ENCODE measurements at places on chromosomes 3 and 15. TPM values are rescaled to one million over a fixed set of nuclear protein-coding genes. Genes with fewer than 3 reads are reported as not detected.
A peak's percentile ranks its signal among the peaks of the same experiment; 100 is the strongest.

- DNase-seq = no peak
Measured at GRCh38 chr15:89358755-89359439, 24.3 kb upstream of the POLG start.

DNA sequence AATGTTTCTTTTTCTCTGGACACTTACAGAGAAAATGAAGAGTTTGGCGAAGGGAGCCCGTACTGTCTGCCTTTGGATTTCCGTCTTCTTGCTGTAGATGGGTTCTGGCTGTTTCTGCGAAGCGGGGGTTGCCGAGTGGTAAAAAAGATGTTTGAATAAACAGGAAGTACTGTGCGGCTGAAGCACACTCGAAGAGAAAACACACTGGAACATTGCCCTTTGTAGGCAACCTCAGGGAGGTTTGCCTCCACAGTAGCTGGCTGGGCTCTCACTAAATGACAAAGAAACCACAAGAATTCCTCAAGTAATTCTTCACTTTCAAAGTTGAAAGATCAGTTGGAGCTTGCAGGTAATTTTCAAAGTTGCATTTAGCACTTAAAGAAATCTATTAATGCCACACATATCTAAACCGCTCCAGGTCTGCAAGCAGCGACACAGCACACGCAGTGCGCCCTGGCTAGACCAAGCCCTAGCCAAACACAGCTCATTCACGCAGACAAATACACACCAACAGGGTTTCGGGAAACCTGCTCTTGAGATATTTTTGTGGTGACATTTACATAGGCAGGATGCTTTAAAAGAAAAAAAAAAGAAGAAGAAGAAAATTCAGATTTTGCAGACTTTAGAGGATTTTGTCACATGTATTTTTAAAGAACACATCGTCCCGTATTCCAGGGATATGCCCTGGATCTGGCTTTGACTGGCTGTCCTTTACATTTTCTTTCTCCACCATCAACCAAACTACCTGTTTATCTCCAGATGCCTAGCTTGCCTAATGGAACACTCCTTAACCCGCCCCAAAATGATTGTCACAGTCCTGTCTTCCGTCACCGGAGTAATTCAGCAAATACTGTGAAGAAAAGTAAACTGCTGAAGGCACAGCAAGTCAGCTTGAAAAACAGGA is 452.8 kb downstream of the FOXP1 start:
- peak; percentile 74 for DNase-seq

DNA sequence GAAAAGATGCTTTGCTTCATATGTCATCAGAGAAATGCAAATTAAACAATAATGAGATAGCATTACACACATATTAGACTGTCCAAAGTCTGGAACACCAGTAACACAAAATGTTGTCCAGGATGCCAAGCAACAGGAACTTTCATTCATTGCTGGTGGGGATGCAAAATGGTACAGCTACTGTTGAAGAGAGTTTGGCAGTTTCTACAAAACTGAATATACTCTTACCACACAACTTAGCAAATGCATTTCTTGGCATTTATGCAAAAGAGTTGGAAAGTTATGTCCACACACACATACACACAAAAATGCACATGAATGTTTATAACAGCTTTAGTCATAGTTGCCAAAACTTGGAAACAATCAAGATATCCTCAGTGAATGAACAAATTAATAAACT is 195.2 kb upstream of the MME start:
- no peak for DNase-seq

DNA sequence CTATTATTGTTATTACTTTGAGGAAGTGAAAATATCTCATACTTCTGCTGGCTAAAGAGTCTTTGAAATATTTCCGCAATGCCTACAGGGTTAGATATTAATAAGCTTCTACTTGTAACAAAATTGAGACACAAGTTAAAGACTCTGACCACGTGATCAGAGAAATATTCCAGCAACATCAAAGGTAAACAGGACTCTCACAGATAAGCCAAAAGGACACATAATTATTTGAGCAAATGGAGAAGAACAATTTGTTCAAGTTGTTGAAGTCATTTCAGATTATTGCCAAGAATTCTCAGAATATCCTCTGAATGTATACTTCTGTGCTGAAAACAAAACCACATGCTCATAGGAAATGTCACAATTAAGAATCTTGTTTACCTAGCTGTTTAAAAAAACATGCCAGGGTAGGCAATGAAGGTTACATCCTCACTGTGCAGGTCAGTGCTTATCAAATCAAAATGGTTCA is 225.8 kb upstream of the ALCAM start:
- peak; percentile 10 for DNase-seq

DNA sequence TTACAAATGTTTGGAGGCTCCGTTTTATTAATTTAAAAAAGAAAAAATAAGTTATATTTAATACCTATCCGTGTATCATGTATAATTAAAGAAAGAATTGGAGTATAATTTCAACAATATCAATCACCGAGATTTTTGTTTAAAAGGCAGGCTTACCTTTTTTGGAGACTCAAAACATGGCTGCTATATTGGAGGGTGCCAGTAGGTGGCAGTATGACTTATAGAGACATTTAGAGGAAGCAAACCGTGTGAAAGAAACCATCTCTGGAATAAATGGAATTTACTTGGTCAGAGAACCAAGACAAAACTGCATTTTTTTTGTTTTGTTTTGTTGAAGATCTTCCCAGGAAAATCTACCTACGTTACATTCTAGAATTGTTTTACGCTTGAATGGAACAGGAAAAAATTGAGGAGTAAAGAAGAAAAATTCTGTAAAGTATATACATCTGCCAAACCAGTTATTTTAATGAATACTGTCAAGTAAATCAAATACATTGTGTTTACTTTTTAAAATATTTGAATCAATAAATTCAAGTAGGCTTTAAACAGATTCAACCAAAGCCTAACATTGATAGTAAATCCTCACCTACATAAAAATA is 802.6 kb upstream of the ALCAM start:
- peak; percentile 5 for DNase-seq

DNA sequence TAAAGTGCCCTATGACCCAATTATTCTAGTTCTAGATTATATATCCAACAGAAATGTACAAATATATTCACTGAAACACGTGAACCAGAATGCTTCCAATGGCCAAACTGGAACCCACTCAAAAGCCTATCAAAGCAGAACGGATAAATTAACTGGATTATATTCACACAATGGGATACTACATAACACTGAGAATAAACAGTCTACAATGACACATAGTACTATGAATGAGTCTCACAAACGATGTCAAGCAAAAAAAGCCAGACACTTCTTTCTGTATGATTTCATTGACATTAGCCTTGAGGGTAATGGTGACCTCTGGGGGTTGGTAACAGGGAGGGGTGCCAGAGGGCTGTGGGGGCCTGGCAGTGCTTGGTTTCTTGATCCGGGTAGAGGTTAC is 50.9 kb upstream of the HACD2 start:
- DNase-seq = no peak

- DNase-seq = no peak
Measured at GRCh38 chr3:116188231-116188785, 257.0 kb downstream of the LSAMP start.

DNA sequence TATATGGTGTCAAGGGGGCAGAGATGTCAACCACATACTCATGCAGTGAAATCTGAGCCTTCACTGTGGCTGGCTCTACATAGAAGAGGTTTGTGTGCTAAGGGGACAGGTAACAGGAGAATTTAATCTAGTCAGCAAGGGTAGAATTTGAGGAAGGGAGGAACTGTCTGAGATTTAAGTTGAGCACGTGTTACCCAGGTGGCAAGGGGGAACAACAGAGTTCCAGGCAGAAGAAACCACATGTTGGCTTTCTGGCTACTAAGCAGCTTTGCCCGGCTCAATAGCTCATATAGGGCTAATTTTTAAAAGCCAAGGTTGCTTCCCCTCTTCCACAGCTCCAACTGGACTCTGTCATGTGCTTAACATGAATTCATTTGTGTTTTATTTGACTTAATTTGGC is 397.6 kb downstream of the EDEM1 start:
- DNase-seq = no peak

The GYG1 gene
- total RNA-seq = 33.2 TPM
